Stomach (tissue), 19 donors: ENCODE measurements at places on chromosomes 13 and 19. TPM values are rescaled to one million over a fixed set of nuclear protein-coding genes. Genes with fewer than 3 reads are reported as not detected.

Gene ZNF90
- 1.4 TPM for polyA plus RNA-seq

DNA sequence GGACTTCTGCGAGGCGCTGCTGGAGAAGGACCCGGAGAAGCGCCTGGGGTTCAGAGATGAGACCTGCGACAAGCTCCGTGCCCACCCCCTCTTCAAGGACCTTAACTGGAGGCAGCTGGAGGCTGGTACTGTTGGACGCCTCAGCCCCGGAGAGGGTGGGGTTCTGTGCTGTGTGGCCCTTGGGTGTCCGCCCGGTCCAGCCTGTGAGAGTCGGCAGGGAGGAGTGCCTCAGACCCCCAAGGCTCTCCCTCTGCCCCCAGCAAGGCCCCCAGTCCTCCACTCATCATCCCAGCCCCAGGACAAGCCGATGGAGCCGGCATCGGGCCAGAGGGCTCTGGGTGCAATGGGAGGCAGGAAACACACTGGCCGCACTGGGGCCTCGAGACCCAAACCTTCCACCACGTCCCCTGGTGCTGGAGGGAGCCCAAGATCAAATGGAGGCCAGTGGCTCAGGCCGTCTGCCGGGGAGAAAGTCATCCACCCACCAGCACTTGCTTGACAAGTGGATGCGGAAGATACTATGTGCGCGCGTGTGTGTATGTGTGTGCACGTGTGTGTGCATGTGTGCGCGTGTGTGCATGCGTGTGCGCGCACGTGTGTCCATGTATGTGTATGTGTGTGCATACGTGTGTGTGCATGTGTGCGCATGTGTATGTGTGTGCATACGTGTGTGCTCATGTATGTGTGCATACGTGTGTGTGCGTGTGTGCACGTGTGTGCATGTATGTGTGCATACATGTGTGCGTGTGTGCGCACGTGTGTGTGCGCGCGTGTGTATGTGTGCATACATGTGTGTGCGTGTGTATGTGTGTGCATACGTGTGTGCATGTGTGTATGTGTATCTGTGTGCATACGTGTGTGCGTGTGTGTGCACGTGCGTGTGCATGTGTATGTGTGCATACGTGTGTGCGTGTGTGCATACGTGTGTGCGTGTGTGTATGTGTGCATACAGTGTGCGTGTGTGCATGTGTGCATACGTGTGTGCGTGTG is 25.8 kb upstream of the TMEM255B start:
- no peaks in the 10 kb centered on the region for H3K36me3 ChIP-seq
- H3K4me3 ChIP-seq = no peak overlapping the region
- no peaks in the 10 kb centered on the region for H3K4me1 ChIP-seq
- DNase-seq = no peak
- H3K27ac ChIP-seq = no peak overlapping the region
- H3K27me3 ChIP-seq = no peaks in the 10 kb centered on the region

GRCh38 chr13:50955241-50955640 is 45.6 kb downstream of the RNASEH2B start:
- no peak for DNase-seq
- H3K4me3 ChIP-seq = no peak overlapping the region
- H3K27ac ChIP-seq = no peak overlapping the region
- no peaks in the 10 kb centered on the region for H3K27me3 ChIP-seq
- H3K4me1 ChIP-seq = no peaks in the 10 kb centered on the region

DNA sequence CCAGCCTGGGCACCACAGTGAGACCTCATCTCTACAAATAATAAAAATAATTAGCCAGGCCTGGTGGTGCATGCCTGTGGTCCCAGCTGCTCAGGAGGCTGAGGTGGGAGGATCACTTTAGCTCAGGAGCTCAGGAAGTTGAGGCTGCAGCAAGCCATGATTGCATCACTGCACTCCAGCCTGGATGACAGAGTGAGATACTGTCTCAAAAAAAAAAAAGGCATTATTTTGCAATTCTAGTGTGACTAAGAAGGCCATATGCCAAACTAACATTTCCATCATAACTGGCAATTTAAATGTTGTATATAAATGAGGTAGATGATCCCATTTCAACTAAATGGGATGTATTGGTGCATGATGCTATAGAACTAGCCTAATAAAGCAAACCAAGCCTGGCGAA is 632.8 kb upstream of the KLF12 start:
- no peak for DNase-seq
- H3K27me3 ChIP-seq = no peaks in the 10 kb centered on the region
- H3K4me1 ChIP-seq = no peaks in the 10 kb centered on the region

Gene HRC
- polyA plus RNA-seq = 0.83 TPM

GRCh38 chr13:109454167-109454917 is 332.0 kb downstream of the IRS2 start:
- DNase-seq = no peak
- H3K27ac ChIP-seq = no peak overlapping the region
- no peaks in the 10 kb centered on the region for H3K27me3 ChIP-seq
- H3K4me3 ChIP-seq = no peak overlapping the region
- no peaks in the 10 kb centered on the region for H3K4me1 ChIP-seq
- no peaks in the 10 kb centered on the region for H3K36me3 ChIP-seq

- H3K4me3 ChIP-seq = no peak overlapping the region
- H3K4me1 ChIP-seq = peaks cover 19% of the 10 kb centered on the region
- peak; percentile 62 for DNase-seq
- no peaks in the 10 kb centered on the region for H3K36me3 ChIP-seq
- H3K27me3 ChIP-seq = no peaks in the 10 kb centered on the region
- H3K27ac ChIP-seq = no peak overlapping the region
These were observed 4.8 kb downstream of the MEGF8 start for GRCh38 chr19:42330241-42330711.

DNA sequence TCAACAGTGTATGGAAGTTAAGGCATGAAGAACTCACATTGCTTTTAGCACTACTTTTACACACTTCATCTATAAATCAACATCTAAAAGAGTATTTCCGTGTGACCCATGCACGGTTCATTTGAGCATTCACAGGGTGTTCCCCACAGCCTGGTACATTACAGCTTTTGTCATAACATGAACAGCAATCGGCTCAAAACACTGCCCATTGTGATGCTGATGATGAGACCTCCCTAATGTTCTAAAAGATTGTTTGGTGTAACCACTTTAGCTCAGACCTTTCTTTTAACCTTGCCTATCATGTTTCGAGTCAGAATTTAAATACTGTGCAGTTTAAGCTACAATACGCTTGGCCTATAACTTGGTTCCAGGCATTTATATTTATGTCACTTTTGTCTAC is 4.1 kb upstream of the KLF5 start:
- H3K4me3 ChIP-seq = no peak overlapping the region
- H3K36me3 ChIP-seq = no peaks in the 10 kb centered on the region
- H3K4me1 ChIP-seq = peaks cover 11% of the 10 kb centered on the region
- no peak for DNase-seq
- no peak overlapping the region for H3K27ac ChIP-seq
- no peaks in the 10 kb centered on the region for H3K27me3 ChIP-seq

GRCh38 chr19:11064831-11065303 is 24.4 kb upstream of the LDLR start:
- H3K4me1 ChIP-seq = no peaks in the 10 kb centered on the region
- peaks cover 21% of the 10 kb centered on the region for H3K36me3 ChIP-seq
- H3K4me3 ChIP-seq = no peak overlapping the region
- DNase-seq = peak; percentile 28
- no peak overlapping the region for H3K27ac ChIP-seq

- H3K4me1 ChIP-seq = peaks cover 7% of the 10 kb centered on the region
- no peaks in the 10 kb centered on the region for H3K36me3 ChIP-seq
- no peak overlapping the region for H3K27ac ChIP-seq
These were observed 406.3 kb downstream of the DCT start for GRCh38 chr13:94073007-94073744.

GRCh38 chr13:94999871-95000270 is 287.5 kb upstream of the SOX21 start:
- H3K36me3 ChIP-seq = no peaks in the 10 kb centered on the region
- H3K4me3 ChIP-seq = no peak overlapping the region
- H3K27ac ChIP-seq = no peak overlapping the region
- peaks cover 33% of the 10 kb centered on the region for H3K27me3 ChIP-seq
